ENCODE measurements at places on chromosomes 1 and 21.

- no peak for DNase-seq
Observed at GRCh38 chr1:108016451-108016920, 51.5 kb upstream of the VAV3 start.

DNA sequence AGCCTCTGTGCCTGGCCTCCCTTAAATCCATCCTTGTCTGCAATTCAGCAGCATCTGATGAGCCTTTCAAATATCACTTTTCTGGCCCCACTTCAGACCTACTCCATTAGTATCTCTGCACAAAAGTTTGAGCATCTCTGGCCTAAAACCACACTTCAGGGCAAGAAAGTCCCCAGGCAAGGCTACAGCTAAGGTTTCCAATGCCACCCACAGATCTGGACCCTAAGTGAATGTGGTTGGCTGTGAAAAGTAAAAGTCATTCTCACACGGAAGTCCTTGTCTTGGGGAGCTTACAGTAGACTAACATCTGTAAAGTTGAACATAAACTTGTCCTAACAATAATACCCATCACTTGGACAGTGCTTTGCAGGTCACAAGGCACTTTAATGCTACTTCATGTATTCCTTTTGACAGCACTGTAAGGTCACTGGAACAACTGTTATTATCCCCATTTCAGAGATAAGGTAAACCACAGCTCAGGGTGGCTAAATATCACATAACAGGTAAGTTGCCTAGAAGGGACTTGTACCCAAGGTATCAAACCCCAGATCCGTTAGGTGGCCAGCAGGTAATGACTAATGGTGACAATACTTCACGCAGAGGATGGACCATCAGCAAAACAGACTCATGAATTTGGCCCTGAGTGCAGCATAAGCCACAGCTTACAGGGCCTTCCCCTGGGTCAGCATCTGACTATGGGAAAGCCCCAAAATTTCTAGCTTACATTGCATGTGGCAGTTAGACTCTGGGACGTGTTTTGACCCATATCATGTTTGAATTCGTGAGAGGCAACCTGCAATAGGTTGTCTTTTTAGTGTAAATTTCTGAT lies 356.0 kb downstream of the HHAT start:
- DNase-seq: no peak

DNA sequence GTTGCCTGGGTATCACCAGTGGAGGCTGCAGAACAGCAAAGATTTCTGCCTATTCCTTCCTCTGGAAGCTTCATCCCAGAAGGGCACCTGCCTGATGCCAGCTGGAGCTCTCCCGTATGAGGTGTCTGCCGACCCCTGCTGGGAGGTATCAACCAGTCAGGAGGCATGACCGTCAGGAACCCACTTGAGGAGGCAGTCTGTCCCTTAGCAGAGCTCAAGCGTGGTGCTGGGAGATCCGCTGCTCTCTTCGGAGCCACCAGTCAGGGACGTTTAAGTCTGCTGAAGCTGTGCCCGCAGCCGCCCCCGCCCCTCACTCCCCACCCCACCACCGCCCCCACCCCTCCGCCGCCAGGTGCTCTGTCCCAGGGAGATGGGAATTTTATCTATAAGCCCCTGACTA lies 23.1 kb upstream of the HFM1 start:
- no peak for DNase-seq

DNA sequence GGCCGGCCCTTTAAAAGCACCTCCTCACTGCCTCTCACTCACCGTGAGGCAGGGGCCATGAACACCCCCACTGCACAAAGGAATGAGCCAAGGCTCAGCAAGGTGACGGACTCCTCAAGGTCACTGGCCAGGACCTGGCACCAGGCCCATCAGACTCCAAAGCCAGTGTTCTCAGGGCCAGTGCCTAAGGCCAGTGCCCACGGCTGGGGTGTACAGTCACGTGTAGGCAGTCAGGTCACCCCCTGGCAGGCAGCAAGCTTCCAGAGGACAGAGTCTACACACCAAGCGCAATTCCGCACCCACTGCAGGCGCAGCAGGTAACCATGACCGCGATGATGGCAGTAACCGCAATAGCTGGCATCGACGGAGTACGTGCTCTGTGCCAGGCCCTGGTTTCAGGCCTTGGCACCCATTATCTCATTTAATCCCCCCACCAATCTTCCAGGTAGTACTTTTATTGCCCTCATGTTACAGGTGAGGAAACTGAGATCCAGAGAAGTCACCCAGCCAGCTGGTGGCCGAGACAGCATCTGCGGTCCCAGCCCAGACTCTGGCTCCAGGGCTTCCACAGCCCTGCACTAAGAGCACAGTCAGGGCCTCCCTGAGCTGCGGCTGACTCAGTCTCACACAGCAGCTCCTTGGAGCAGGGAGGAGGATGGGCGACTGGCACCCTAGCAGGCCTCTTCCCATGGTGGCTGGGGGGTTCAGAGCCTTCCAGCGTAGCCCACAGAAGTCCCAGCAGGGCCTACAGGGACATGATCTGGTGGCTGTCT lies 27.0 kb downstream of the RAP1GAP start:
- no peak for DNase-seq

DNA sequence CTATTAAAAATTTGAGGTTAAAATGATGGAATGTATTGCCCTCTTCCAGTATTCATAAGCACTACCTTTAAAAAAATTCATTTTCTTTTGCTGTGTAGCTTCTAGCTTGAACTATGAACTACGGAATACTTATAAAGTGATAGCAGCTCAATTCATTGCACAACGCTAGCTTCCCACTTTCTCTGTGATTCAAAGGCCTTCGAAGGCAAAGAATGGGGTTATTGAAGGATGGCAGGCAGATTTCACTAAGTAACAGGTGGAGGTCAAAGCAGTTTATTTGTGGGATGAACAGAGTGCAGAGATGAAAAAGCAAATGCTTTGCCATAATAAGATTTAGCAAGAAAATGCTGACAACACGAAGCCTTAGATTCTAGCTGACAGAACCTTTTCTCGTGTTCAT lies 290.6 kb downstream of the NFIA start:
- DNase-seq: no peak

- no peak for DNase-seq
Observed at GRCh38 chr1:65953170-65953569, 160.5 kb downstream of the PDE4B start.

- DNase-seq: no peak
Observed at GRCh38 chr1:23756676-23757075, 13.4 kb downstream of the ELOA start.

- no peak for DNase-seq
Observed at GRCh38 chr1:234217316-234217840, 155.9 kb upstream of the COA6 start.

- no peak for DNase-seq
Observed at GRCh38 chr1:217388522-217389065, 242.3 kb downstream of the GPATCH2 start.

DNA sequence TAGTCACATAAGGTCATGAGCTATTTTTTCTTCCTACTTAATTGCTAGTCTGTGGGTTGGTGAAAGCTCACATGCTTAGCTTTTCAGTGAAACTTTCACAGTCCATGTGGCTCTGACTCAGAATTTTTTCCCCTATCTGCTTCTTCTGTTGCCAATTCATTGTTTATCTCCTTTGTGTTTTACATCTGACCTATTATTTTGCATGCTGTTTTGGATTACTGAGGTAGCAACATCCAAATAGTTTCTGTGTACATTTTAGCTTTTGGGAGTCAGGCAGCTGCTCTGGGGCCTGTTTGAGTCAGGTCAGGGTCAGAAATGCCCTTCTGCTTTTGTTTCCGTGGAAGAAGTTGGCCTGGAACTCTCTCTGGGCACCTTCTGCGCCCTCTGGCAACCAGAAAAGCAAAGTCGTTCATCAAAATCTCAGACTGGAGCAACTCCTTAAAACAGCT lies 40.0 kb downstream of the ROR1 start:
- DNase-seq: no peak

GRCh38 chr1:38578271-38578951 lies 281.2 kb downstream of the RRAGC start:
- peak; percentile 24 for DNase-seq

DNA sequence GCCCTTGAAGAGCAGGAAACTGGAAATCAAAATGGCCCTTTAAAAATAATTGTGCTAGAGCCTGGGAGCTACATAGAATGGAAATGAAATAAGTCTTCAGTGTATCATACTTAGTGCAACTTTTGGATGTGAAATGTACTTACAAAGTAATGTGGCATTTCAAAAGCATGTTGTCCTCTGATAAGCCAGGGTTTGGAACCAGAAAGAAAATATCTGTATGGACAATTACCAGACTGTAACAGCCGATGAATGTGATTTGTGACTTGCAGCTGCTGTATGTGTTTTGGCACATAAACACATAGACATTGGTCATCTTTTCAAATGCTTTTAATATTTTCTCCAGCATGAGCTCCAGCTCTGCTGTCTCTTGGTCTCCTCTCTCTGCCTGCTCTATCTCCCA lies 546.4 kb downstream of the OMA1 start:
- no peak for DNase-seq

All from activated naive CD8-positive, alpha-beta T cell treated with anti-CD3 and anti-CD28 coated beads for 36 hours (primary cell).